Osteoblast (primary cell): ENCODE measurements at places on chromosomes 2 and 18. TPM values are rescaled to one million over a fixed set of nuclear protein-coding genes. Genes with fewer than 3 reads are reported as not detected.
A peak's percentile ranks its signal among the peaks of the same experiment; 100 is the strongest.

DNA sequence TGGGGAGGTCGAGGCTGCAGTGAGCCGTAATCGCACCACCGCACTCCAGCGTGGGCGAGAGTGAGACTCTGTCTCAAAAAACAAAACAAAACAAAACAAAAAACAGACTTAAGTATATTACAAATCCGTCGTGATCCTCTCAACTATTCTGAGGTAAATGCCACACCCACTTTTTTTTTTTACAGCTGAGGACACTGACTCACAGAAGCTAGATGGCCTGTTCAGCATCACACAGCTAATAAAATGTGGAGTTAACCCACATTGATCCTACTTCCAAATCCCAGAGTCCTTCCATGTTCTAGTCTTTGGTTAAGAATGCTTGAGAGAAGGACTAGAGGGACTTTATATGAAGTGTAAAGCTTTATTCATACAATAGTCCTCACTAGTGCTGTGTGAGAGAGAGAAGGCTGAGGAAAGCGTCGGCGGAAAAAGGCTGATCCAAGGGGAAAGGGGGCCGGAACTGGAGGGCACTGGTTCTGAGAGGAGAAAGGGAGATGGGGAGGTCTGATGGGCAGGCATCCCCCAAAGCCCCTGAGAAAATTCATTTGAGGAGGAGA, 627 bp downstream of the RNF25 start:
- DNase-seq, result peak; percentile 70

DNA sequence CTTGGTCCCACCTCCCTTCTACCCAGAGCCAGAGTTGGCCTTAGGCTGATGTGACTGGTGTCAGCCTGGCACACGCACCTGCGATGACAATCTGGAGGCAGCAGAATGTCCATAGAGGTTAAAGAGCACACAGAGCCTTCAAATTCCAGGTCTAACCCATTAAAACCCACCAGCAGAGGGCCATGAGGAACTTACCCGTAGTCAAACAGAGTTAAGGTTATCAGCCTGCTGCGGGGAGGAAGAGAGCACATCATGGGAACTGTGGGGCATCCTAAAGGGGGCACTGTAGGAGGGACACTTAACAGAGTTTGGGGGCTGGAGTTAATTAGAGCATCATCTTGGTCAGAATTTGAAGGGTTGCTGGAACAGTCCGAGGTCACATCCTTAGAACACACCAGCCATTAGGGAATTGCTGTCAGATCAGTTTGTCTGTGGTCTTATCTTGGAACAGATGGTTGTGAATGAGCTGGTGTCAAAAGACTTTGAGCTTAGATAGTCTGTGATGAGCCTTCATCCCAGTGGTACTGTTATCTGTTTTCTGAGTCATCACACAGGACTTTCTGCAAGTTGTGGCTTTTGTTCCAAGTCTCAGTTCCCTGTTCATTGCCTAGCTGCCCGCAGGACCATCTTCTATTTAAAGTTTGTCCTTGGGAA, 248.6 kb downstream of the LOXHD1 start:
- DNase-seq, result no peak

- DNase-seq, result no peak
These were observed 190.7 kb downstream of the ICOS start for GRCh38 chr2:204127238-204127637.

GRCh38 chr2:206783718-206784117, 18.3 kb downstream of the FASTKD2 start:
- DNase-seq, result no peak

GRCh38 chr18:56510108-56510507, 128.3 kb downstream of the TXNL1 start:
- DNase-seq, result no peak

- DNase-seq, result no peak
These were observed 114.6 kb upstream of the CDCA7 start for GRCh38 chr2:173240083-173240482.

TUBA4B gene
- not detected in 2 replicates for total RNA-seq

ALKAL2 gene
- not detected in 2 replicates for total RNA-seq

ABCG8 gene
- total RNA-seq, result not detected in 2 replicates
